IPS DF 6.9 (cell line): ENCODE measurements at places on chromosomes 3 and 15.

DNA sequence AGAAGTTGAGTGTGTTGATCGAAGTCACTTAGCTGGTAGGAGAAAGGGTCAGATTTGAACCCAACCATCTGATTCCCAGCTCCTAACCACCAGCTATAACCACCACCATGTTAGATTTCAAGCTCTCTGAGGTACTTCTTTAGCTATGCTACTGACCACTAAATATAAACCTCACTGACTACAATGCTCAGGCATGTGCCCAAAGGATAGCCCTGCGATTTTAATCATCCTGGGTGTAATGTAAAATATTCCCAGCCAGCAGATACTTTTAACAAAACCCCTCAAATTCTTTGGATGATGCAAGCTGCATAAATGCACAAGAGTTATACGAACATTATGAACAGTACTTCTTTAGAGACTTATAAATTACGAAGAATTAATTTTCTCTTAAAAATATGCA is 115.2 kb upstream of the TSC22D2 start:
- DNase-seq, result no peak

DNA sequence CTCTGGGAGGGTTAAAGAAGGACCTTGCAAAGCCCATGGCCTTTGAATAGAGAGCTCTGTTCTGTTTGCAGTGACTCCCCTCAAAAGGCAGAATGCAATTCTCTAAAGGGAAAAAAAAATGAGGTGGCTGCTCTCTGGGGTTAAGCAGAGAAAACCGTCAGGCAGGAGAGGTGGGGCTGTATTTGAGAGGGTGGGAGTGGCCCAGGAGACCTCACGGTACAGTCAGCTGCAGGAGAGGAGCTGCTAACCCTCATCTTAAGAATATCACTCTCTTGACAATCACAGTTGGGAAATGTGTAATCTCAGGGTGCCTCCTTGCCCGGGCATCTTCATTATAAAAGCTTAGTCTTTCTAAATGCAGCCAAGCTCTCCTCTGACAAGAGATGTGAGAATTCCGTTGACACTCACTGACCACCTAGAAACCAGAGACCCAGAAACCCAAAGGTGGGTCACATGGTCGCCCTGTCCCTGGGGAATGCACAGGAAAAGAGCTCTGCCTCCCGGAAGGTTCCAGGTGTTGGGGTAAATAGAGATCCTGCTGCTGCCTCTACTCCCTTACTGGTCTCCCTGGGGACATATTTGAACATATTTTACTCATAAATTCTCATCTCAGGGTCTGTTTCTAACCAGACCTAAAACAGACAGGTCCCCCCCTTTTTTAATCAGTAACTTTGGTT is 159.1 kb upstream of the CTDSPL start:
- DNase-seq, result no peak

GRCh38 chr3:166302331-166302730 is 465.1 kb upstream of the BCHE start:
- DNase-seq, result no peak

DNA sequence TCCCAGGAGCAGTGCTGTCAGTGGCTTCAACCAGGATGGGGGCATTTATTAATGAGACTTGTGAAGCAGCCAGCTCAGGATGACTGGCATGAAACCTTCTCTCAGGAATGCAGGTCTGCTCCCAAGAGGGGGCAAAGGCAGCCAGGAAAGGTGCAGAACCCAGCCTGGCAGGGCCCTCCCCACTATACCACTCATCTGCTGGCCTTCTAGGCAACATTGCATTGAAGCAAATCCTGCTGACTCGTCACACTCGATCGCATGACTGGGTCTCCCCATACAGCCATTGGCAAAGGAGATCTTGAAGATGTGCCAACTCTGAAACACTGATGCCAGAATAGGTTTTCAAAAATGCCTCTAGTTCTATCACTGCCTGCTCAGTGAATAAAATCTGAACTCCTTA is 65.7 kb upstream of the CMTM7 start:
- no peak for DNase-seq

DNA sequence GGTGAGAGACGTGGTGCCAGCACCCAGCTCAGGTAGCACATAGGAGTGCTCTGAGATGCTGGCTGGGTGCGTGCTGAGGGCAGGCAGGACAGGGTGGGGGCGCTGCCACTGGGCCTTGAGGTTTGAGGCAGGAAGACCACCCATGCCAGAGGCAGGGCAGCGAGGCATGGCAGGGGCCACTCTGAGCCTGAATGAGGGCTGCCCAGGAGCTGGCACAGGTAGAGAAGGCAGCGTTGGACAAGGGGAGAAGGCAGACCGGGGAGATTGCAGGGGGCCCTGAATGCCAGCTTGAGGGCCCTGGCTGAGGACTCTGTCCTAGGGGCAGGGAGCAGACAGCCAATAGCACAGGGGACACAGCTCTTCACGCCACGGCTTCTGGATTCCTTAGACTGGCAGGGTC is 50.2 kb downstream of the ADAMTS7 start:
- no peak for DNase-seq

- DNase-seq, result no peak
Measured at GRCh38 chr3:138833899-138834595, 681 bp downstream of the PIK3CB start.

DNA sequence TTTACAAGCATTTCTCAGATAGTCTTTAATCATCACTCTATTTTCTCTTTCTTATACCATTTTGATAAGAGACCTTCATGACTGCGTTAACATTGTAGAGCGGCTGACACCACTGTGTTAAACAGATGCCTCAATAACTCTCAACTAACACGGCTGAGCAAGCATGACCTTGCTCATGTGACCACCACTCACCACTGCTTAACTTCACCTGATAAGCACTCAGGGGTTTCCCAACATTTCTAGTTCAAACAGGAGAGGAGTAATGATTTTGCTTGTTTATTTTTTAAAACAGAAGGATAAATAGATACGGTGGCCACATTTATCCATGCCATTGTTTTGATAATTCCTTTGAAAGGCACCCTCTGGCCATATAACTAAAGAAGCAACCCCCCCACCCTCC is 37.7 kb upstream of the TMEM45A start:
- DNase-seq, result no peak
